Activated CD8-positive, alpha-beta T cell treated with anti-CD3 and anti-CD28 coated beads for 36 hours (primary cell): ENCODE measurements at places on chromosomes 7 and 10.
A peak's percentile ranks its signal among the peaks of the same experiment; 100 is the strongest.

- DNase-seq = no peak
Observed at GRCh38 chr7:102931757-102932156, 19.0 kb downstream of the LRRC17 start.

- no peak for DNase-seq
Observed at GRCh38 chr10:13840036-13840435, 253.3 kb downstream of the PRPF18 start.

- DNase-seq = no peak
Observed at GRCh38 chr10:50440489-50440888, 183.3 kb downstream of the SGMS1 start.

- DNase-seq = peak; percentile 61
Observed at GRCh38 chr10:80471001-80471400, 16.9 kb downstream of the TSPAN14 start.

DNA sequence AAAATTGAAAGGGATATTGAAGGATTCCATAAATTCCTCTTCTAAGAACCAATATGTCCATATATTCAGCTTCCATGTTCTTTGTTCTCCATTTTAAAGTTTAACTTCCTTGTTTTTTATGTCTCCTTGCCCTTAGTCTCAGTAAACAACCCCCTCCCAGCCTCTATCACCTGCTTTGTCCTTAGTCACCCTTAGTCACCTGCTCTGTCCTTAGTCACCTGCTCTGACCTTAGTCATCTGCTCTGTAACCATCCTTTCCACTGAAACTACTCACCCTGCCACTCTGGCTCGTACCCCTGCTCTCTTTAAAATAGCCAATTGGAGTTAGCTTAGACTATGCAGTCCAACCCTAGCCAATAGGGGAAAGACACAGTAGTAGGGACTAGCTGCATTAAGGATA is 136.2 kb upstream of the TMEM106B start:
- DNase-seq = no peak

- DNase-seq = no peak
Observed at GRCh38 chr7:138919911-138920310, 61.3 kb downstream of the KIAA1549 start.

DNA sequence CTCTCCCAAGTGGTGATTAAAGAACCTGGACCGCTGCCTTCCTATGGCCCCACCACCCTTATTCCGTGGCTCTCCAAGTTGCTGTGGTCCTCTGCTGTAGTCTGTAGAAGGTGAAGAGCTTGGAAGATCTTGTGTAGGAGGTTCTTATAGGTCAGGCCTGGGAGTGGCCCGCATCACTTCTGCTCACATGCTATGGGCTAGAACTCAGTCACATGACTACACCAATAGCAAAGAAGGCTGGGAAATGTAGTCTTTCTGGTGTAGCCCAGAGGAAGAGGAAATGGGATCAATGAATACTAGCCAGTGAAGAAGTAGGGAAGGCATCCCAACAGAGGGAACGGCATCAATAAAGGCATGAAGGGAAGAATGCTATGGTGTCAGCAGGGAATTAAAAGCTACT is 41.3 kb upstream of the AOAH start:
- peak; percentile 62 for DNase-seq

GRCh38 chr7:114937446-114937845 is 15.6 kb downstream of the MDFIC start:
- DNase-seq = no peak

- no peak for DNase-seq
Observed at GRCh38 chr7:798921-799470, 33.3 kb upstream of the SUN1 start.

DNA sequence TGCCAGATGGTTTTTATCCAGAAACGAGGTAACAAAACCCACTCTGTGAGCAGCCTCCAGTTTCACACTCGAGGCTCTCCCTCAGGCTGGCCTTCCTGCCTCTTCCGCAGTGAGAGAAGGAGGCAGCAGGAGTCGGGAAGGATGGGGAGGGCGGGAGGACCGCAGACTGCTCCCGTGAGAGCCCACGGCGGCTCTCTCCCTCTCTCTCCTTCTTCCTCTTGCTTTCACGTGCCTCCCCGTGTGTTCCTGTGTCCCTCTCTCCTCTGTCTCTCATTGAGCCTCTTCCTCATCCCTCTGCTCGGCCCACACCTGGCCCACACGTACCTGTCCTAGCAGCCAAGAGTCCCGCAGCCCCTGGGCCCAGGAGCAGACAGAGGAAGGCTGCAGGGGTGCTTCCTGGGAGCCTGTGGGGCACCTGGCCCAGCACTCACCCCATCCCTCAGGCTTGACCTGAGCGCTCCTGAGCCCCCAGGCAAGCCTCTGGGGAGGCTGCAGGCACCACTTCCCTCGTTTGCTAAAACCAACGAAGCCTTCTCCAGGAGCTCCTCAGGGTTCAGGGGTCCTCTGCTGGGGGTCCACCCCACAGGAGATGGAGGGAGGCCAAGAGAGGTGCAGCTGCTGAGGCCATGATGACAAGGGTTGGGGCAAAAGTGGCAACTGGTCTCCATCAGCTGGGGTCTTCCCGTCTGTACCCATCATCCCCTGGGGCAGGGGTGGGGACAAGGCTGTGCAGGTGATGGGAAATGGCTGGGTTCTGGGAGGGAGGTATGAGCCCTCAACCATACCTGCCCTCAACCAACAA is 13.6 kb downstream of the SPOCK2 start:
- DNase-seq = no peak

GRCh38 chr7:129607471-129608120 is 3.9 kb upstream of the NRF1 start:
- peak; percentile 66 for DNase-seq

DNA sequence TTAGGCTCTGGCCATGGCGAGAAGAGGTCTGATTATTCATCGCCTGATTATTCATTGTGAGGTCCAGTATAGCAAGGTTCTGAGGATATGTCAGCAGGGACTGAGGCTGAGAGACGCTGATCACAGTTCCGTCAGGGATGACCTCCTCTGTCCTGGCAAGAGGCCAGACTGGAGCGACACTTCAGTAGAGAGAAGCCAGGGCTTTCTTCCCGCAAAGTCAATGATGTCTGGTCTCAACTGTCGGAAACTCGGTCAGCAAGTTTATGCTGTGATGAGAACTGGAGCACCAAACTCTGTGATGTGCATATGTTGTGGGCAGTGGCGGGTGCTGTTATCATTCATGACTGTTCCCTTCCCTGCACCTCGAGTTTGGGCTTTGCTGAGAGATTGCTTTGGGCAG is 29.0 kb upstream of the GNA12 start:
- no peak for DNase-seq
